ENCODE measurements at places on chromosomes 6 and 20.

GRCh38 chr6:12344961-12345693 lies 55.0 kb downstream of the EDN1 start:
- peaks cover 18% of the 10 kb centered on the region for H3K4me1 ChIP-seq
- no peak for DNase-seq
- no peaks in the 10 kb centered on the region for H3K27me3 ChIP-seq
- H3K4me3 ChIP-seq: no peak overlapping the region

DNA sequence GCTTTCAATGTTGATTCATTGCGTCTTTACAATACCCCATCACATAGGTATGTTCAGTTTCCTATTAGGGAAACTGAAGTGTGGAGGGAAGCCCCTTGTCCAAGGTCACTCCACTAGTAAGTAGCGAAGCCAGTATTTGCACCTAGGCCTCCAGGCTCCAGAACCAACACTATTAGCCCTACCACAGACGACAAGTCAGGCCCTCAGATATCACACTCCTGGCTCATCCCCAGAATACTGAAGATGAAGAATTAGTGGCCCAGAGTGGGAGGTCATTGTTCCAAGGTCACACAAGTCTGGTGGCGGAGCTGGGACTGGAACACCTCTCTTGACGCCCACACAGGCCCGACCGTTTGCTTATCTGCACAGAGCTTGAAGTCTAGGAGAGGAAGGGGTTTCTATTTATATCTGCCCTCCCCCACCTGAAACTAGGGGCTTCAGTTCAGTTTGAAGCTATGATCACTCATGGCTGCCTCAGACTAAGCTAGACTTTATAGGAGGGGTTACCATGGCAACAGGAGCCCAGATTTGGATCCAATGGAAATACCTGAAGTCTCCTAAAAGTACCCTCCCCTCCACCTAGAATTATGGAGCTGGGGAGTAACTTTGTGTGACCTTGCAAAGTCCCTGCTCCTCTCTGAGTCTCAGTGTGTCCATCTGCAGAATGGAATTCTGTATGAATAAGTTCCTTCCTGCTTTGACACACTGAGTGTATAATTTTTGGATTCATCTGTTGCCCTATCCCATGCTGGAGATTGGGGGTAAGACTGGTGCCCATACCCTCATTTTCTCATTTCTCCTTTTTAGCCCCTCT lies 2.2 kb downstream of the SNTA1 start:
- no peak overlapping the region for H3K27ac ChIP-seq
- H3K36me3 ChIP-seq: no peaks in the 10 kb centered on the region
- no peak for DNase-seq
- H3K4me1 ChIP-seq: peaks cover 9% of the 10 kb centered on the region
- no peak overlapping the region for H3K4me3 ChIP-seq
- H3K27me3 ChIP-seq: no peaks in the 10 kb centered on the region

- H3K27ac ChIP-seq: no peak overlapping the region
- no peaks in the 10 kb centered on the region for H3K36me3 ChIP-seq
- no peak overlapping the region for H3K4me3 ChIP-seq
These were observed 193.0 kb downstream of the ZFAND3 start for GRCh38 chr6:38012573-38012972.

- H3K4me3 ChIP-seq: no peak overlapping the region
- H3K36me3 ChIP-seq: no peaks in the 10 kb centered on the region
- no peaks in the 10 kb centered on the region for H3K4me1 ChIP-seq
- H3K27ac ChIP-seq: no peak overlapping the region
These were observed 584.1 kb upstream of the BTBD3 start for GRCh38 chr20:11333634-11334033.
